Thoracic aorta (tissue), 2 donors: ENCODE measurements at places on chromosomes 6 and 20.

- no peaks in the 10 kb centered on the region for H3K36me3 ChIP-seq
- no peak overlapping the region for H3K4me3 ChIP-seq
- H3K27me3 ChIP-seq = no peaks in the 10 kb centered on the region
- no peaks in the 10 kb centered on the region for H3K4me1 ChIP-seq
These were observed 46.4 kb downstream of the EBF4 start for GRCh38 chr20:2739042-2739398.

DNA sequence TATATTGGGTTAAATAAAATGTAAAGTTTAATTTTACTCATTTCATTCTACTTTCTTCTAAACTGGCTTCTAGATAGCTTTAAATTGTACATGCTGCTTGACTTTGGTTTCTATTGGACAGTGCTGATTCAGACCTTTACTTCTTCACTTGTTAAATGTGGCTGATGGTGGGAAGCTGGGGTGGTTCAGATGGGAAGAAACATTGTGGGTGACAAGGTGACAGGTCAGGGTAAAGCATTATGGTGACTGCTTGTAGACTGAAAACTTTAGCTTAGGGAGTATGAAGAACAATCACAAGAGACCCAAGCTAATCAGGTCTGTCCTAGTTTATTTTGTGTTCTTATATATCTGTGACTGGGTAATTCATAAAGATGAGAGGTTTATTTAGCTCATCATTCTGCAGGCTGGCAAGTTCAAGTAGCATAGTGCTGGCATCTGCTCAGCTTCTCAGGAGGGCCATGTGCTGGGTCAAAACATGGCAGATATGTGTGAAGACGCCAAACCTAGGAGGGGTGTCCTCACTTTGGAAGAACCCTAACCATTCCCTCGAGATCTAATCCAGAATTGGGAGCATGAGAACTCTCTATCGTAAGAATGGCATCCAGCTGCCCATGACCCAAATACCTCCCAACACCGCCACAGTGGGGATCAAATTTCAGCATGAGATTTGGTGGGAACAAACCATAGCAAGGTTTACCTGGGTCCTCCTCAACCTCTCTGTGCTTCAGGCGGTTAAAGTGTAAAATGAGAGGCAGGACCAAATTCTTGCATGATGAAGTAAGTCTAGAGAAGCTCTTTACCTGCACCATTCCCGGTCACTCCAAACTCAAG is 102.8 kb downstream of the FYN start:
- H3K27ac ChIP-seq = no peak overlapping the region
- H3K36me3 ChIP-seq = no peaks in the 10 kb centered on the region
- H3K4me3 ChIP-seq = no peak overlapping the region
- DNase-seq = no peak
- no peaks in the 10 kb centered on the region for H3K4me1 ChIP-seq

GRCh38 chr6:17283074-17283473 is 1.9 kb downstream of the RBM24 start:
- H3K4me1 ChIP-seq = peaks cover 9% of the 10 kb centered on the region
- H3K27me3 ChIP-seq = no peaks in the 10 kb centered on the region
- no peak overlapping the region for H3K27ac ChIP-seq
- DNase-seq = no peak
- H3K36me3 ChIP-seq = no peaks in the 10 kb centered on the region
- peak overlapping the region; percentile 91 for H3K4me3 ChIP-seq

GRCh38 chr6:11791354-11792107 is 12.9 kb upstream of the ADTRP start:
- no peak for DNase-seq
- H3K4me1 ChIP-seq = peaks cover 6% of the 10 kb centered on the region
- H3K36me3 ChIP-seq = no peaks in the 10 kb centered on the region
- no peak overlapping the region for H3K27ac ChIP-seq
- H3K4me3 ChIP-seq = no peak overlapping the region
- H3K27me3 ChIP-seq = no peaks in the 10 kb centered on the region

DNA sequence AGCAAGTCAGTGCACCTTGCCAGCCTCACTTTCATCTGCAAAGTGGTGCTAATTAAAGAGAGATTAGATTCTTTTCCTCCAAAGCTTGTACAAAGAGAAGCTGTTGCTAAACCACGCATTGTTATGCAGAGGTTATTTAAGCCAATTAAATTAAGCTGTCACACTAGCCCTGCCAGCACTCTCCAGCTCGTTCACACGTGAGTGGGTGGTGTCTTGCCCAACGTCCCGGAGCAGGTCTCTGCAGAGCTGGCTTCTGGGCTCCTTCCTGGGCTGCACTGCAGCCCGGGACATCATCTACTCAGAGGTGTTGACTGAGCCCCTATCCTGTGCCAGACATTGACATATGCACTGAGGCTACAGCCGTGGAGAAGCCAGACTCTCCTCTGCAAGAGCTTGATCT is 401.6 kb upstream of the SULF2 start:
- H3K27me3 ChIP-seq = no peaks in the 10 kb centered on the region
- H3K36me3 ChIP-seq = no peaks in the 10 kb centered on the region
- no peaks in the 10 kb centered on the region for H3K4me1 ChIP-seq

DNA sequence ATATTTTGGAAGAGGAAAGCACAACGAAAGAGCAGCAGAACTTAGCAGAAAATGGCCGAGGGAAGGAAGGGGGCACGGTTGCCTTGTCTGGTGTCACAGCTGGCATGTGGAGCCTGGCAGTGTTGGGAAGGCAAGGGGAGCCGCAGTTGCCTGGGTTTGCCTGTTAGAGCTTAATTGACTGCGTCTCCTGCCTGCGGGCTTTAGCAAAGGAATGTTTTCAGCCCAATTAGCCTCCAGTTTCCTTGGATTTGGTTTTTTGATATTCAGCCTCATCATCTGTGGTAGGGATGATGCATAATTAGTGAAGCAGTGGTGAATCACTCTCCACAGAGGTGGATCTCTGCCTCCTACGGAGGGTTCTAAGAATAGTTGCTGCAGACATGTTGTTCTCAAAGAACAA is 832.6 kb downstream of the QKI start:
- DNase-seq = no peak
- H3K4me3 ChIP-seq = no peak overlapping the region
- H3K27ac ChIP-seq = no peak overlapping the region
- no peaks in the 10 kb centered on the region for H3K4me1 ChIP-seq
- no peaks in the 10 kb centered on the region for H3K27me3 ChIP-seq
- no peaks in the 10 kb centered on the region for H3K36me3 ChIP-seq
